ENCODE measurements at places on chromosomes 6 and 20. TPM values are rescaled to one million over a fixed set of nuclear protein-coding genes. Genes with fewer than 3 reads are reported as not detected.

DNA sequence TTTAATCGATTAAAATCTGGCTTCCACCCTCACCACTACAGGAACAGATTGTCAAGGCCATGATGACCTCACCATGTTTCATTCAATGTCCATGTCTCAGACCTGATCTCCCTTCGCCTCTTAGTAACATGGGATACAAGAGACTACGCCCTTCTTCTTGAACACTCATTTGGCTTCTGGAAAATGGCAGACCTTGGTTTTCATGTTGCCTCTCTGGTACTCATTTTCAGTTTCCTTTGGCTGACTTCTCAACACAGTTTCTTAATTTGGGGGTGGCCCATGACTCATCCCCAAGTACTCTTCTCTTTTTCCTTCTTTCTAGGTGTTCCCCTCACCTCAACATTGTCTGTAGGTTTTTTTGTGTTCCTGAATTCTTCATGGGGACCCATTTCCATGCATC lies 22.7 kb downstream of the TMX4 start:
- DNase-seq, result no peak

DNA sequence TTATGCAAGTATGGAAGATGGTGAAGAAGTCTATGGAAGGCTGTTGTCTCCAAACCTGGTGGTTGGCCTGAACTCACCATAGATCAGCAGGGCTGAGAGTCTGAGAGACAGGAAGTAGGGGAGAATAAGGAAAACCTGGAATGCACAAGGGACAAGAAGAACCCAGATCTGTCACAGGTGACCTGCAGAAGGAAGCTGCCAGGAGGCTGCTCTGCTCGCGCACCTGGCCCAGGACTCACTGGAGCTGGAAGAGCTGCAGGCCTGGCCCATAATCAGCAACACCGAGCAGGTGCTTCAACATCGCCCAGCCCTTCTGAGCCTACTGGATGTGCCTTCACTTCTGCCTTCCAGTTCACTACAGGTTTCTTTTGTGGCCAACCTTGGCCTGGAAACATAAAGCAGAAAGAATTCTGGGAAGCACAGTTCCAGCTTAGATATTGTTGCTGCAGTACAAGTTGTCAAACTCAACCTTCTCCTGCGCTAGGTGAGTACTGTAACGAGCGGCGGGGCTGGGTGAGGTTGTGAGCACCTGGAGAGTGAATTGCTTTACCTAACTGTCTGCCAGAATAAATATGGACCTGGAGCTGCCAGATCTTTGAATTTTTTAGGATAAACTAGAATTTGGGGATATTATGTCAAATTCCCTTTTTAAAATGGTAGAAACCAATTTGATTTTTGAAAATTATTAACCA lies 82.4 kb downstream of the CDH26 start:
- DNase-seq, result no peak

Gene KCNS1
- 49.1 TPM for total RNA-seq

Gene RBCK1
- total RNA-seq, result 49.8 TPM

DNA sequence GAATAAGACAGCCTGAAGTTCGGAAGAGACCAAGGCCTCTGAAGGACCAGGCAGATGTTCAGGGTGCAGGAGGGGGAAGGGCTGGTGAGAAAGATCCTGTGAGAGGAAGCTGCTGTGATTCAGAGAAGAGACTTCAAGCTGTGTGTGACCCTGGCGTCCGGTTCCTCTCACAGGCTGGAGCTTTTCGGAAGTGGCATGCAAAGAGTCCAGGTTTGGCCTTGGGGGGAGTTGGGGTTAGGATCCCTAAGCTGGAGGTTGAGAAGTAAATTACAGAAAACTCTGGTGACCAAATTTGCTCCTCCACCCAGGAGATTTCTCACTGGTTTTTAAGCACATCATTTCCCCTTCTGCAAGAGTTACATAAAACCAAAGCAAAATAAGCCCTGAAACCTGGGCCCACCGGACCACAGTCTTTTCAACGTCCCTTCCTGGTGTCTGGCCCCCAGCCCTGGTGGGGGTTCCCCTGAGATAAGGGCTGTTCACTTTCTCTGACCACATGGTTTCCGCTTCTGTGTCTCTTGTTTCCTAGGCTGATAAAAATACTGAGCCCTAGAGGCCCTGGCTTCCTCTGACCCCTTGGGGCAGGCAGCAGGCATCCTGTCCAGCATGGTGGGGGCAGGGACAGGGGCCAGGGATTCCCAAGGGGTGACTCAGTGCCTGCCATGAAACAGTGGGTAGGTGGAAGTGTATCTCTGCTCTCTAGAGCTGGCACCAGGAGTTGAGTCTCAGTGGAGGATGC lies 12.0 kb upstream of the LTA start:
- DNase-seq, result no peak

- DNase-seq, result no peak
Observed at GRCh38 chr6:37535759-37536490, 36.2 kb upstream of the CCDC167 start.

DNA sequence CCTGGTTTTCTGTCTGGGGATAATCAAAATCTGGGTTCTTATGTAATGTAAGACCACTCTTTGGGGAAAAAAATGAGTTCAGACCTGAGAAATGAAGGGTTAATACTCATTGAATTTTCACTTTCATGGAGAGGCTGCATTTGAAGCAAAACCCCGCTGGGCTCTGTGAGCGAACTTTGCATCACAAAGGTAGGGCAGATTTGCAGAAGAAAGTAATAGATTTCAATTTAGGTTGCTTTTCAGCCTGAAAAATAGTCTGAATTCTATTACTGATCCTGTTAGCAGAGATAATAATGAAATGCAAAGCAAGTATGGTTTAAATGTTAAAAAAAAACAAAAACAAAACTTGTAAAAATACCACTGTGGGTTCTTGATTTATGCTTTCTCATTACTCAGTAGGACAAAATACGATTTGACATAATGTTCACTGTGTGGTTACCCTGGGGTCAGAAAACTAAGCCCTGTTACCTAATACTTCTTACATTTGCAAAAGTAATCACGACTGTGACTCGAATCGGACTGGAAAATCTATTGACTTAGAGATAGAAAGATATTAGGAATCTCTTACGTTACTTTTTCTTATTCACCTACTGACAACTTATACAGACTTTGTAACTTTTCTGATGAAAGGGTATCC lies 72.2 kb downstream of the UST start:
- DNase-seq, result no peak

Gene HSPA12B
- total RNA-seq, result 5.6 TPM

GRCh38 chr6:158357570-158358216 lies 45.4 kb downstream of the TULP4 start:
- no peak for DNase-seq

GRCh38 chr6:20955131-20955530 lies 420.9 kb downstream of the CDKAL1 start:
- no peak for DNase-seq

DNA sequence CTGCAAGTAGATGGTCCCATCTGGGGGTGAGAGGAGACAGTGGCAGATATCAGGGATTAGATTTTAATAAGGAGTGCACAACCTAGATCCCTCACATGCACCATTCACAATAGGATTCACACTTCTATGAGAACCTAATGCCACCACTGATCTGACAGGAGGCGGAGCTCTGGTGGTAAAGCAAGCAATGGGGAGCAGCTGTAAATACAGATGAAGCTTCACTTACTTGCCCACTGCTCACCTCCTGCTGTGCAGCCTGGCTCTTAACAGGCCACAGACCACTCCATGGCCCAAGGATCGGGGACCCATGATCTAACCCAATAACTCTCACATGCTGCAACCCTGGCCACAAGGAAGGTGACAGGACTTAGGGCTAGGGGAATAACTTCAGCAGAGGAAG lies 75.4 kb downstream of the ZNF133 start:
- no peak for DNase-seq

Gene MCCD1
- total RNA-seq, result not detected

GRCh38 chr20:62294516-62294915 lies 8.3 kb upstream of the ADRM1 start:
- no peak for DNase-seq

GRCh38 chr6:156780102-156780641 lies 3.0 kb downstream of the ARID1B start:
- DNase-seq, result no peak

DNA sequence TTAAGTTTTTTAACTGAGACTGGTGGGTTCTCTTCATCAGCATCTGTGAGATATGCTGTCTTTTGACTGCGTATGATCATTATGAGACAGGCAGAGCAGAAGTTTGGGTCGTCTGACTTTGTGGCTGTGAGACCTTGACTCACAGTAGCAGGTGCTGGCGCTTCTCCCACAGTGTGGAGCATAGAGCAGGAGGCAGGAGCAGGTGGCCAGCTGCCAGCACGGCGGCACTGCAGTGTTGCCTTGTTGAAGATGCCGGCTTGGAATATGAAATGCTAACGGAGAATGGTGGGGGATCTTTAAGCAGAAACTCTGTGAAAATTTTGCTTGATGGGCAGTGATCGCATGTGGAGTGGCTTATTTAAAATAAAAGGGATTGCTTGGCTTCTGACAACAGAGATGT lies 105.0 kb downstream of the TIAM2 start:
- DNase-seq, result peak; percentile 63

Gene FHL5
- 5.6 TPM for total RNA-seq

DNA sequence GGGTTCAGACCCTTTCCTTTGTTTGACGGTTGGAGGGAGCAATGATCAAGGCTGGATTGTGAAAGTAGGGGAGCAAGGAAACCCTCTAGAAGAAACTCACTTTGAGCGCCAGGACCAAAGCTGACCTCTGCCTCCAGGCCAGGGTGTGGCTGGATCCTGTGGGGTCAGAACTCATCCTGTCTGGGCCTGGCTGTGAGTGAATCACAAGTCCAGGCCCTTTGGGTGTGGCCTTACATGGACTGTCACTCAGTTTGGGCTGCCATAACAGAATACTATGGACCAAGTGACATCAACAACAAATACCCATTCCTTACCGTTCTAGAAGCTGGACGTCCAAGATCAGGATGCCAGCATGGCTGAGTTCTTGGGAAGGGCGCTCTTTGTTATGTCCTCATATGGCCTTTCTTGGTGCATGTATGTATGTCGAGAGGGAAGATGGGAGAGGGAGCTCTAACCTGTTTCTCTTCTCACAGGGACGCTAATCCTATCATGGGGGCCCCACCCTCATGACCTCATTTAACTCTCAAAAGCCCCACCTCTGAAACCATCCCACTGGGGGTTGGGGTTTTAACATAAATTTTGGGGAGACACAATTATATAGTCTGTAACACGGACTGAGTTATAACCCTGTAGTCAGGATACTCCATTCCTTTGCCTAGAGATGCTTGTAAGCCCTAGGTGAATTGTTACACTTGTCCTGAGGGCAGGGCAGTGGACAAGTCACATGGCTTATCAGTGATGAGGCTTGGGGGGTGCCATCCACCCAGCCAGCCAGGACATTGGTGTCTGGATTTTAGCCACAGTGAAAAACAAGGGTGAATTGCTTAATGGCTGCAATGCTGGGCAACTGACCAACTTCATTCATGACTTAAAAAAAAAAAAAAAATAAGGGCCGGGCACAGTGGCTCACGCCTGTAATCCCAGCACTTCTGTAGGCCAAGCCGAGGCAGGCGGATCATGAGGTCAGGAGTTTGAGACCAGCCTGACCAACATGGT lies 80.0 kb downstream of the TRMT11 start:
- DNase-seq, result no peak

- DNase-seq, result no peak
Observed at GRCh38 chr6:36852481-36853147, 13.4 kb upstream of the CPNE5 start.

Gene KIAA1755
- 61.2 TPM for total RNA-seq

Gene SMPDL3A
- 6.6 TPM for total RNA-seq

GRCh38 chr6:3119040-3119723 lies 671 bp downstream of the BPHL start:
- no peak for DNase-seq

GRCh38 chr6:141212296-141212695 lies 920.4 kb upstream of the GJE1 start:
- DNase-seq, result no peak

- DNase-seq, result no peak
Observed at GRCh38 chr20:4685923-4686221, 35.8 kb upstream of the PRND start.

- DNase-seq, result no peak
Observed at GRCh38 chr6:134588267-134588666, 270.4 kb upstream of the SGK1 start.

GRCh38 chr20:60579941-60580515 lies 621.8 kb downstream of the CDH26 start:
- no peak for DNase-seq

DNA sequence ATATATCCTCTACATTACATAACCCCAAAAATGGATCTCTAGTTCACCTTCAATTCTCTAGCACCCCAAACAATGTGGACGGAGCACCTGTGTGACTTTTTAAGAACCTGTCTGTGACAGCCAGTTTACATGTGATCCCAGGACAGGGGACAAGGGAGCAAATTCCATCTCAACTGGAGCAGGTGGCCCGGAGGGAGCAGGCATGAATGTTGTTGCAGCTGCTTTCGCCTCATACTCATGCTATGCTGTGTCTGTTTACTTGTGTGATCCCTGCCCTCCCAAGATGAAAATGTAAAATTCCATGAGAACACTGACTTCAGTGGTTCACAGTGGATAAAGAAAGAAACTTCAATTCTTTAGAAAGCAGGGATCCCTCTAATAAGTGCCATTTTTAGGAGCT lies 600.3 kb downstream of the CDH26 start:
- DNase-seq, result no peak

DNA sequence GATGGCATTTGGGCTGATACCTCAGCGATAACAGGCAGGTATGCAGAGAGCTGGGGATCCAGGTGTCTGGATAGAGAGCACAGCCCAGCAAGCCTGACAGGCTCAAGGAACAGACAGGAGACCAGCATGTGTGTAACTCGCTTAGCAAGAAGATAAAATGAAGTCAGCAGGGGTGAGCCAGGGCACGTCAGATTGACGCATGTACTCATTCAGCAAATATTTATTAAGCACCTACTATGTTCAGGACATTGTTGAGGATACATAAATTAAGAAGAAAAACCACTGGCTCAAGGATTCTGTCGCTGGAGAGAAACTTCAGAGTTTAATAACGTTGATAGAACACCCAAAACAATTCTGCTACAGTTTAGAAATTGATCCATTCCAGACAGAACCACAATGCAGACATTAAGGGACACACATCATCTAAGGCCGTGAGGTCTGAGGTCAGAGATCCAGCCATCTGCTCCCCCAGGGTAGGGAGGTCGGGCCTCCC lies 1.0 kb upstream of the DUSP22 start:
- DNase-seq, result no peak

GRCh38 chr6:85044361-85044760 lies 280.0 kb upstream of the TBX18 start:
- DNase-seq, result no peak

DNA sequence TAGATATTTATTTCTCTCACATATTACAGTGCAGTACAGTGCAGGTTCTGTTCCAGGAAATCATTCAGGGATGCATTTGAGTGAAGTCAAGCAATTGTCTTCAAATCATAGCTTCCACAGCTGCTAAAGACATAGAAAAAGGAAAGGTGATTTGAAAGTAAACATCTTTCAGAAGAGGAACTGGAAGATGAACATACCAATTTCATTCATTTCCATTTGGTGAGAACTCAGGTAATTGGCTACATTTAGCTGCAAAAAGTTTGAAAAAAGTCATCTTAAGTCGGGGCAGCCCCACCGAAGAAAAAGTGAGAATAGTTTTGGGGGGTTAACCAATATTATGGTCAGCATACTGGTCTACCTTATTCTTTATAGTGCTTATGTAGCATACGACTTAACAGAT lies 61.4 kb upstream of the IL20RA start:
- DNase-seq, result no peak

Gene KDM1B
- total RNA-seq, result 24.3 TPM

All from dorsolateral prefrontal cortex (tissue), 122 donors.